ENCODE measurements at places on chromosomes 2 and 18. TPM values are rescaled to one million over a fixed set of nuclear protein-coding genes. Genes with fewer than 3 reads are reported as not detected.

The ZC3H8 gene
- 15.8 TPM for total RNA-seq

The FOXI3 gene
- not detected for total RNA-seq

The OR6B2 gene
- not detected for total RNA-seq

The ST6GAL2 gene
- total RNA-seq = 0.17 TPM

The ZEB2 gene
- 23.3 TPM for total RNA-seq

The HTR2B gene
- total RNA-seq = 0.54 TPM

The ASB3 gene
- 6.8 TPM for total RNA-seq

- peak; percentile 70 for DNase-seq
Measured at GRCh38 chr2:127176371-127177311, 43.5 kb downstream of the CYP27C1 start.

DNA sequence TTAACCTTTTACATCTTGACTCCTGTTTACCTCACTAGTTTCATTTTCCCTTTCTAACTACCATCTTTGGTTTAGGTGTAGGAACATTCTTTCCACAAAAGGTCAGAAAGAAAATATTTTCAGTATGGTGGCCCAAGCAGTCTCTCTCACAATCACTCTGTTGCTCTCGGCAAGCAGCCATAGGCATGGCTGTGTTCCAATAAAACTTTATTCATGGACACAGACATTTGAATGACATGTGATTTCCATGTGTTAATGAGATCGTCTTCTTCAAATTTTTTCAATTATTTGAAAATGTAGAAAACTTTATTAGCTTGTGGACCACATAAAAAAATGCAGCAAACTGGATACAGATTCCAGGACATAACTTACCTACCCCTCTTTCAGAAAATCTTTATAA, 109.7 kb upstream of the CNTNAP5 start:
- DNase-seq = no peak

GRCh38 chr2:132665401-132666140, 4.4 kb downstream of the LYPD1 start:
- DNase-seq = no peak

GRCh38 chr2:163610817-163611556, 124.8 kb downstream of the FIGN start:
- no peak for DNase-seq

DNA sequence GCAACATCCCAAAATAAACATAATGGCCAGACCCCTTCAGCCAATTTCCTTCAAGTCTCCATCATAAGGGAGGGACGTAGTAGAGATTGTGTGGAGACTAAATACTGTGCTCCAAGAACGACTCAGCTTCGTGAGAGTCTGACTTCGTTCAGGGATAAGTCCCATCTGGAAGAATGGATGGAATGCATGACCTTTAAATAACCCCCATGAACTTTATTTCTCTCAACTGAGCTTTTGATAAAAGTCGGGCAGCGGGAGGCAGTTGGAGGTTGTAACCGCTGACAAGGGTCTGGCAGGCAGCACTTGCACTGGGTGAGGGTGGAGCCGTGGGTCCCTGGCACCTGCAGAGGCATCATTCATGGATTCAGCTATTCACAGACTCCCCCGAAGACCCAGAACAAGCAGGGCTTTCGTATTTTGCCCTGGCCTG, 115.9 kb downstream of the ZFP36L2 start:
- no peak for DNase-seq

GRCh38 chr2:17757321-17757720, 3.4 kb downstream of the GEN1 start:
- no peak for DNase-seq

- DNase-seq = no peak
Measured at GRCh38 chr2:17791121-17791816, 25.0 kb upstream of the MSGN1 start.

- DNase-seq = no peak
Measured at GRCh38 chr2:72084584-72084976, 63.1 kb downstream of the CYP26B1 start.

DNA sequence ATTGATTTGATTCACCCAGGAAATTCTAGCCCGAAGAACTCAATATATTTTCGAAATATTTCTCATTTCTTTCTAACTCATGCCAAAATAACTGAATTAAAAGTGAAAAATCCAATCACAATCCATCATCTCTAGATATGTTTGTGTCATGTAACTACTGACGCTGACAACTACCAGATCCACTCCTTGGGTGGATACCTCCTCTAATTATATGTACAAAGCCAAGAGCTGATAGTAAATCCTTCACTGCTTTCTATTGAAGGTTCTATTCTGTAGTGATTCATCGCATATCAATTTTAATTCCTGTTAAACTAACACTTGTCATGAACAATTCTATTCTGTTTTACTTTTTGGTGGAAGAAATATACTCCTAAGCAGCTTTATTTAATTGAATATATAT, 1056.6 kb upstream of the NXPH2 start:
- DNase-seq = no peak

DNA sequence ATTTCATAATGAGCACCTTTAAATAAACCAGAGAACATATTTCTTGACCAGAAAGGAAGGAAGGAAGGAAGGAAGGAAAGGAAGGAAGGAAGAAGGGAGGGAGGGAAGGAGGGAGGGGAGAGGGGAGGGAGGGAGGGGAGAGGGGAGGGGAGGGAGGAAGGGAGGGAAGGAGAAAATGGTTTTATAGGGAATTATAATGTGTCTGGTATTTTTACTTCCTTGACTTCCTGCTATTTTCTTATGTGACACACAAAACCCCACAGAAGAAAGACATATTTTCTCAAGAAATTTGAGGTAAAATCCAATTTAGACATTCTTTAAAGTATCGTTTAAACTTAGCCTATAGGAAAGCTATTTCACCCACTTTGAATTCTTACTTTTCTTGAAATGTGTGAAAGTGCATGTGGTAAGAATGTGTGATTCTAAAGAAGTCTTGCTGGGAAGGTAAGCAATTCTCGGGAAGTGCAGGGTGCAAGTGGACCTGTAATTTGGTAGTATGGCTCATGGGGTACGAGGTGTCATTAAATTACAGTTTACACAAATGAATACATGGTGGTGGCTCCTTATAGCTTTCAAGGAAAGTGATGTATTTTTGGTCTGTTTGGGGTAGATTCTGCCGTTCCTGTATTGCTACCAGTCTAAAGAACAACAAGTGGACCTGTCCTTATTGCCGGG, 18.0 kb downstream of the RNF125 start:
- no peak for DNase-seq

- no peak for DNase-seq
Measured at GRCh38 chr2:78910376-78910775, 115.1 kb upstream of the REG3G start.
